ENCODE measurements at places on chromosomes 16 and 17. TPM values are rescaled to one million over a fixed set of nuclear protein-coding genes. Genes with fewer than 3 reads are reported as not detected.
A peak's percentile ranks its signal among the peaks of the same experiment; 100 is the strongest.

DNA sequence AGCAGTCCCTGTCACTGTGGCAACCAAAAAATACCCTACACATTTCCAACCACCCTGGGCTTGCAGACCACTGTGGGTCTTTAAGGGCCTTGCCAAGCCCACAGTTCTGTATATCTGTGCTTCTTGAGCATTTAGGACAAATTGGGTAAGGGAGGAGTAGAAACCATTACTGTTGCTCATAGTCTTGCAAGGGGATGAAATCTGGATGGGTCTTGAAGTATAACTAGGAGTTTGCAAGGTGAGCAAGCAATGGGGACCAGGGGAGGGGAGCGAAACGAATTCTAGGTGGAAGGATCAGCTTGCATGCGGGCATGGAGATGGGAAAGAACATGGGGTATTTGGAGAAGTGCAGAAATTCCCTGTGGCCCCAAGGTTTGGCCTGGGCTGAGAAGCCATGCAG lies 202.9 kb downstream of the RAB11FIP4 start:
- no peak for DNase-seq

- peak; percentile 5 for DNase-seq
Observed at GRCh38 chr17:76969598-76970172, 101.5 kb downstream of the MGAT5B start.

- no peak for DNase-seq
Observed at GRCh38 chr16:9060225-9060624, 31.2 kb upstream of the HAPSTR1 start.

DNA sequence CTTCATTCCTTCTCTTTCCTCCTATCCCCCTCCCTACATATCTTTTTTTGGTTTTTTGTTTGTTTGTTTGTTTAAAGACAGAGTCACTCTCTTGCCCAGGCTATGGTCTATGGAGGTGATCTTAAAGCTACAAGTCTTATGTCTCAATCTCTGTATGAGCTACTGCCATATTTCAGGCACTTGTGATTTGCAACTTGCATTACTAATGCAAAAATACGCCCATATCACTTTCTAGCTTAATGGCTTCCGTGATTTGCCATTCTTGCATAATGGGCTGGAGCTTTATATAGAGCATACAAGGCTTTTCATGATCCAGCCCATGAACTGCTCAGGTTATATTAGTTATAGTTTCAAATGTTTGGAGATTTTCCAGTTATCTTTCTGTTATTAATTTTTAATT lies 7.5 kb downstream of the CFAP97D1 start:
- no peak for DNase-seq

- DNase-seq = no peak
Observed at GRCh38 chr17:70820276-70820675, 650.9 kb downstream of the KCNJ2 start.

GRCh38 chr17:39139161-39139511 lies 12.3 kb downstream of the PLXDC1 start:
- DNase-seq = no peak

DNA sequence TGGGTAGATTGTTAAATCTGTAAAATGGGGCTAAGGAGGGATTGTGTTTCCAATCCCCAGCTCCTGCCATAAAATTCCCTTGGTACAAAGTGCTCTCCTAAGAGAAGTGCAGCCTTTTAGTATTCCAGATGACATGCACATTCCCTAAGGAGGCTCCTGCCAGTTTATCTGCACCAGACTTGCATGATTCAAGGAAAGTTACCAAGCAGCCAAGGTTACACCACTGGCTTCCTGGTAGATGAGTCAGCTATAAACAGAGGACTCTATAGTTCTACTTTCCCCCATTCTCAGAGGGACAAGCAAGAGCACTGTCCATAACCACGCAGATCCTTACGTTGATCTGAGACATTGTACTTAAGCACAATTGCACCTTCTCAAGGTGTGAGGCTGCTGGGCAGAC lies 1.9 kb downstream of the CALB2 start:
- no peak for DNase-seq

GRCh38 chr16:51072591-51072990 lies 78.5 kb downstream of the SALL1 start:
- no peak for DNase-seq

DNA sequence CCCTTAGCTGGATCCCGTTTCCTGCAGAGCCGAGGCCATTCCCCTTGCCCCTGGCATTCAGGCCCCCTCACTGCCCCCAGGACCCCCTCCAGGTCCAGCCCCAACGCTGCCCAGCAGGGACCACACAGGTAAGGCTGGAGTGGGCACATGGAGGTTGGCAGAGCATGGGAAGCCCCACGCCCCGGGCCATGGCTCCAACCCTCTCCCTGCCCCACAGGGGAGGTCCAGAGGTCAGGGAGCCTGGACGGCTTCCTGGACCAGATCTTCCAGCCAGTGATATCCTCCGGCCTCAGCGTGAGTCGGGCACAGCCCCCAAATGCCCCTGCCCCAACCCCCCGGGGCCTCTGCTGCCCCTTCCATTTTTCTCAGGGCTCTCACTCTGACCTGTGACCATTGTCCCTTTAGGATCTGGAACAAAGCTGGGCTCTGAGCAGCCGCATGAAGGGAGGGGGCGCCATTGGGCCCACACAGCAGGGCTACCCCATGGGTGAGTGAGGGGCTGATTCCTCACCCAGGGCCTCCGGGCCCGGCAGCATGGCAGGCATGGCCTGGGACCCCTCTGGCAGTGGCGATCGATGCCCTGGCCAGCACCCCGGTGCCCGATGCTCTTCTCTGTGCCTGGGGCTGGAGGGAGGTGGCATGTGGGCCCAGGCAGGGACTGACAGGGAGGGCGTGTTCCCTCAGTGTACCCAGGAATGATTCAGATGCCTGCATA lies 18.5 kb upstream of the SMIM5 start:
- no peak for DNase-seq

GRCh38 chr17:44793885-44794842 lies 35.4 kb downstream of the ADAM11 start:
- peak; percentile 25 for DNase-seq

DNA sequence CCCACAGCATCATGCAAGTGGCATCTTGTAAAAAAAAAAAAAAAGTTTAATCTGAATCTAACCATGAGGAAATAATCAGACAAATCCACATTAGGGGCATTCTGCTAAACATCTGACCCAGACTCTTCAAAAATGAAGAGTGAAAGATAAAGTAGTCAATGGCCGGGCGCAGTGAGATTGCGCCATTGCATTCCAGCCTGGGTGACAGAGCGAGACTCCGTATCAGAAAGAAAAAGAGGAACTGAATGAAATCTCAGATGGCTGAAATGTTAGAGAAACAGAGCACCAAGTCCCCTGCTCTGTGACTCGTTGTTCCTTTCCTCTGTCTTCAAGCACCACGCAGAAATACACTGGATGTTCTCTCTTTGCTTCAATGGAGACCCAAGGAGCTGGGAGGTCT lies 12.7 kb upstream of the RNF135 start:
- no peak for DNase-seq

GRCh38 chr17:70072546-70073309 lies 2.3 kb upstream of the KCNJ16 start:
- DNase-seq = no peak

GRCh38 chr16:74667255-74667700 lies 601 bp upstream of the RFWD3 start:
- DNase-seq = peak; percentile 34

GRCh38 chr16:57284209-57284951 lies at the start of gene PLLP:
PLLP (minus strand) TSS chr16:57284672; CDS start chr16:57284540, 132 bp downstream.
- peak; percentile 57 for DNase-seq

DNA sequence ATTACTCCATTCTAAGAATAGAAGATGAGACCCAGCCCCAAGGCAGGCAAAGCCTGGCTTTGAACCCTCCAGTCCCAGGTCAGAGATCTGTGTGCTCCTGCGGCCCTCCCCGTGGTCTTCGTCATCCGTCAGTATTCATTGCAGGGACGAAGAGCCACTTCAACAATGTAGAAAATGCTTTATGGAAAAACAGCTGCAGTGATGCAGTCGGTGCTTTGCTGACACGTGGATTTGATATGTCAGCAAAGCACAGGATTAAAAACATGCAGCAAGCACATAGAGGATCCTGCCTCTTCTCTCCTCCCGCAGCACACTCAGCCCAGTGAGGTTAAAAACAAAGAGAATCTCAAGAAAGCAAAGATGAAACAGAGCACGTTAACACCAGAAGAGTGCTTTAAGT lies 117.1 kb upstream of the AXIN2 start:
- DNase-seq = peak; percentile 7

GRCh38 chr17:77476498-77476897 lies 335.7 kb downstream of the SEC14L1 start:
- no peak for DNase-seq

GRCh38 chr17:60164697-60165096 lies 14.9 kb downstream of the CA4 start:
- no peak for DNase-seq

GRCh38 chr16:87844809-87845208 lies 24.5 kb downstream of the SLC7A5 start:
- no peak for DNase-seq

- no peak for DNase-seq
Observed at GRCh38 chr16:69371564-69371963, 14.2 kb downstream of the TERF2 start.

- no peak for DNase-seq
Observed at GRCh38 chr17:72474719-72475477, 354.1 kb downstream of the SOX9 start.

DNA sequence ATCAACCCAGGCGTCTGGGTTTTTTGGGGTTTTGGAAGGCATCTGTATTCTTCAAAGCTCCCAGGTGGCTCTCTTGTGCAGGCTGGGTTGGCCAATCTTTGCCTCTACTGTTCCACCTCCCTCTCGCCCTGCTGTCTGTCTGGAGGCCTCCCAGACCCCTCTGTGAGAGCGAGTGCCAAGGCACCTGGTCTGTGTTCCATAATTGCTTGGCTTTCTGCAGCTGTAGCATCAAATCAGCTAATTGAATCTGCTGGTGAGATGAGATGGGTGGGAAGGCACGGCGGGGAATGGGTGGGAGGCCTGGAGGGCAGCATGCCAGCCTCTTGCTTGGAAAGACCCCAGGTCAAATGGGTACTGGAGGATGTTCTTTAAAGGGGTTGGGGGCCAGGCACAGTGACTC lies 52.5 kb upstream of the CLEC19A start:
- no peak for DNase-seq

- peak; percentile 90 for DNase-seq
Observed at GRCh38 chr16:96935-97381, 18.9 kb downstream of the MPG start.

DNA sequence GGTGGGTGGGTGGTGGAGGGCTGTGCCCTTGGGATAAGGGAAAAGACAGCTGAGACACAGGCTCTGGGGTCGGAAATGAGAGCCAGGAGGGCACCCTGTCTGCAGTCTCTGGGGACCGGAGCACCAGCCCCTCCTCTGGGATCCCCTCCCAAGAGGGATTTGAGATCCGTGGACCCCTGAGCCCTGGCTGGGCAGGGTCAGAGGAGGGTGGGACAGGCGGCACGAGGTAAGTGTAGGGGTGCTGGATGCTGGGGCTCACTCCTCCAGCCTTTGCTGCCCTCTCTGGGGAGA lies 425 bp downstream of the SGSH start:
- DNase-seq = no peak

- no peak for DNase-seq
Observed at GRCh38 chr16:54239456-54239855, 47.1 kb downstream of the IRX3 start.

- DNase-seq = no peak
Observed at GRCh38 chr17:50018909-50019308, 23.9 kb upstream of the DLX3 start.

DNA sequence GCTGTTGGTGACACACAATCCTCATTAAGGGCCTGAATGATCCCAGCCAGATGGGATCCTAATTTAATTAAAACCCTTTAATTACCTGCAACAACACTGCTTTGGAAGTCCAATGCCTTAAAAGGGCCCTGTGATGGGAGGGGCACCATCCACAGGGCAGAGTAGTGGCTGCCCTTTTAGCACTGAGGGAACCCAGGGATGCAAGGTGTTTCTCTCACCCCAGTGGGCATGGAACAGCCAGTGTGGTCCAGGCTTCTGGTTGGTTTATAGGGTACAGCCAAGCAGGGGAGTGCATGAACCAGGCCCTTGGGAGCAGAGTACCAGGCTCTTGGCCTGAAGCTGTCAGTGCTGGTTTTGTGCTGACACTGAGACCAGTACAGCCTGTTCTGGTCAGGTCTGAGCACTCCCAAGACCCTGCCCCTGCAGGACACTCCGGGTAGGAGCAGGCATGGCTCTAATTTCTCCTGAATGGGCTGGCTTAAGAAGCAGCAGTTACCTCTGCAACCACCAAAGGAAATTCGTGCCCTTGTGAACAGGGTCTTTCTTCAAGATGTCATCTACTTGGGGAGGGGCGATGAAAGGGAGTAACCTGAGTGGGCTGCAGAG lies 9.9 kb downstream of the NXPH3 start:
- DNase-seq = no peak

GRCh38 chr17:77615703-77616253 lies 342.7 kb upstream of the TNRC6C start:
- DNase-seq = peak; percentile 15

DNA sequence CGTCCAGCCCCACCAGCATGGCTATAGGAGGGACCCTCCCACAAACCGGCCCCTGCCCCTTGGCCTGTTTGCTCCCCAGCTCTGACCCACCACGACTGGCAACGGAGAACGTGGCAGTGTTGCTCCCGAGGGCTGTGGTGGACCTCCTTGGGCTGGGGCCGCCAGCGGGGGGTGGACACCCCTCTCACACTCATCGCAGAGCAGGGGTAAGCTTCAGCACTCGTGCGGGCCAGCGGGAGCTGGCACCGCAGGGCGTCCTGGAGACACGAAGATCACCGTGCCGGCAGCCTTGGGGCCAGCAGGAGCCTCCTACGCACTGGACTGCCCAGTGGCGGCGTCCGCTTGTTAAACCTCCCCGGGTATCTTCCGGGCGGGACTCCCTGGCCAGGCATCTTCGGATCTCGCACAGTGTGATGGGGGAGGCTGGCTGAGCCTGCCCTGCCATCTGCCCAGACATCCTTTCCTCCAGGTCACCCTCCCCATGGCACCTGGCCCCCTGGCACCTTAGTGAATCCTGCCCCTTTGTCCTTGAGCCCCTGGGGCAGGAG lies 53.5 kb downstream of the ABR start:
- no peak for DNase-seq

DNA sequence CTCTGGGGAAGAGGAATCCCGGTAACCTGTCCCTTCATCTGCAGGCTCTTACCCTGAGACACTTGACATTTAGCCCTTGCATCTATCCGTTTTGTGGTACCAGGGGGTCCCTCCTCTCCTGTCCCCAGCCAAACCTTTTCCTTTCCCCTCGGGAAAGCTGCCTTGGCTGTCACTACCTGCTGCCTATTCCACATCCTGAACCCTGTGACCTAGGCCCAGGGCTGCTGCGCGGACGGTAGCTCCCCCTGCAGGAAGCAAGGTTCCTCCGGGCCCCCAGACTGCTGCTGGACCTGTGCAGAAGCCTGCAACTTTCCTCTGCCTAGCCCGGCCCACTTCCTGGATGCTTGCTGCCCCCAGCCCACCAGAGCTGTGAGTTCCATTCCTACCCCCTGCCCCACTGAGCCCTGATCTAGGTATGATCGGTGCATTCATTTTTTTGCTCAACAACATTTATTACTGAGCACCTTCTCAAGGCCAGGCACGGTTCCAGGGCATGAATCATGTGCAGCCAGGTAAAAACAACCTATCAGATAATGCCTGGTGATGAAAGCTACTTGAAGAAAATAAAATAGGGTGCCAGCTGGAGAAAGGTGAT lies 10.5 kb upstream of the ALDOA start:
- DNase-seq = peak; percentile 60

HBA1 gene
- 0.42 TPM for total RNA-seq

SPDYE4 gene
- not detected for total RNA-seq

CES5A gene
- not detected for total RNA-seq

CHST5 gene
- total RNA-seq = 0.66 TPM

OR1A1 gene
- not detected for total RNA-seq

TCAP gene
- total RNA-seq = 79.1 TPM

TOM1L2 gene
- 145 TPM for total RNA-seq

KCNH4 gene
- total RNA-seq = not detected

ENPP7 gene
- not detected for total RNA-seq

CEP112 gene
- total RNA-seq = 10.9 TPM

TBC1D3 gene
- not detected for total RNA-seq

MT3 gene
- total RNA-seq = not detected
